ENCODE measurements at places on chromosomes 3 and 15. TPM values are rescaled to one million over a fixed set of nuclear protein-coding genes. Genes with fewer than 3 reads are reported as not detected.

ASB14 gene
- total RNA-seq = not detected

GRCh38 chr3:44584646-44585501 is at the start of gene ZNF660:
TSS of gene ZNF660 (plus strand) at chr3:44584964. CDS start at chr3:44594194, 9,230 bp downstream.
- no peaks in the 10 kb centered on the region for H3K36me3 ChIP-seq
- no peaks in the 10 kb centered on the region for H3K27me3 ChIP-seq
- H3K27ac ChIP-seq = no peak within 1 kb of the TSS
- H3K4me3 ChIP-seq = peak within 1 kb of the TSS; percentile 64

DNA sequence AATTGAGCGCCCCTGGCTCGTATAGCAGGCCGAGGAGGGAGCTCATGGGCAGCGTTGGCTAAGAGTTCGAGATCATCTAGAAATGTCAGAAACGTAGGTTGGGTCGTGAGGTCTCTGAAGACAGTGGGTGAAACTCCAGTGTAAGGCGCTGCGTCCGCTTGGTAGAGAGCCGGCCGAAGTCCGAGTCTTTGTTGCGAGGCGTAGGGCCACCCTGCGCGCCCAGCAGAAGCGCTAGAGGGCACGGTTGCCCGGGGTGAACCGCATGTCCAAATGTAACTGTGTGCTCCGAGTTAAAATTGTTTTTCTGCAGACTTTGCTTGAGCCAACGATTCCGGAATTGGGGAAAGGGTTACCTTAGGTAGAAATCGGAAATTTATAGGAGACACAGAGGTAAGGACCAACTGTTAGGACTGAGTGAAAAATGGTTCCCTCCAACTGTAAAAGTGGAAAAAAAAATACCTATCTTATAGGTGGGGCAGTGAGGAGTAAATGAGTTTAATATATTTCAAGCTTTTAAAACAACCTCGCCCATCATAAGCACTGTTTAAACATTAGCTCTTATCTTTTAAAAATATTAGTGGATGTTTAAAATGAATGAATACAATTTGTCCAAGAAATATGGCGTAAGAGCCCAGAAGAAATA is 993 bp upstream of the SIAH2 start:
- peaks cover 4% of the 10 kb centered on the region for H3K36me3 ChIP-seq
- H3K4me1 ChIP-seq = peaks cover 11% of the 10 kb centered on the region
- H3K27ac ChIP-seq = peak overlapping the region; percentile 99

- no peaks in the 10 kb centered on the region for H3K4me1 ChIP-seq
- no peak overlapping the region for H3K27ac ChIP-seq
- H3K4me3 ChIP-seq = no peak overlapping the region
- H3K36me3 ChIP-seq = no peaks in the 10 kb centered on the region
- H3K27me3 ChIP-seq = no peaks in the 10 kb centered on the region
These were observed 10.6 kb downstream of the SETMAR start for GRCh38 chr3:4313606-4314293.

USP13 gene
- 9.0 TPM for total RNA-seq

DNA sequence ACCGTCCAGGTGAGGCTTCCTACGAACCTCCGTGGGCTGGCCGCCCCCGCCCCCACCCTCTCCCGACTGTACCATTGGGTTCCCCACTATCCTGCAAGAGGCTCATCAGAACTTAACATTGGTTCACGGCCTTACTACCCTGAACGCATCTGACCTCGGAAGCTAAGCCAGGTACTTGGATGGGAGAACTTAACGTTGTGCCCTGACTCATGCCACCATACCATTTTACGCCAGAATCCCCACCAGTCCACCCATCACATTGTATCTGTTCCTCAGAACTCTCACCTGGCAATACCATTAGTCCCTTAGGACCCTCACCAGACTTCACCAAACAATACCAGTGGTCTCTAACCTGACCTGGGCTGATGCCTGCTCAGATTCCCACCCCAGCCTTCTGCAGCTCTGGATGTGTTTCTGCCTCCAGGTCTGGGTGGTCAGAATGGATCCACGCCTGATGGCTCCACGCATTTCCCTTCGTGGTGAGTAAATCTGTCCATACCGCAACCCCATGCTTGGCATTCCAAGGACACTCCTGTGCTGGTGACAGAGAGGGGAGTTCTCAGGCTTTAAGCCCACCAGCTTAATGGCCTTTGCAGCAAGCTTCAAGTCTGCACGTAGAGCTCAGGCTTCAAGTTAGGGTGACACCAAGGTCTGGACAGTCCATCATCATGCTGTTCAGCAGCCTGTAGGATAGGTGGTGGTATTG is 562 bp downstream of the TCTA start:
- peaks cover 32% of the 10 kb centered on the region for H3K4me1 ChIP-seq
- H3K36me3 ChIP-seq = peaks cover 10% of the 10 kb centered on the region
- peak overlapping the region; percentile 92 for H3K27ac ChIP-seq
- H3K27me3 ChIP-seq = no peaks in the 10 kb centered on the region
- DNase-seq = no peak
- H3K4me3 ChIP-seq = peak overlapping the region; percentile 96

RTP3 gene
- total RNA-seq = not detected

TM4SF1 gene
- total RNA-seq = 173 TPM

GRCh38 chr3:183711516-183711915 is 13.9 kb downstream of the YEATS2 start:
- no peak overlapping the region for H3K27ac ChIP-seq
- no peak overlapping the region for H3K4me3 ChIP-seq
- H3K36me3 ChIP-seq = no peaks in the 10 kb centered on the region
- no peaks in the 10 kb centered on the region for H3K27me3 ChIP-seq
- no peaks in the 10 kb centered on the region for H3K4me1 ChIP-seq
- DNase-seq = no peak

GRCh38 chr3:141538568-141539240 is 51.9 kb downstream of the RASA2 start:
- H3K4me1 ChIP-seq = no peaks in the 10 kb centered on the region
- no peak overlapping the region for H3K4me3 ChIP-seq
- H3K27me3 ChIP-seq = no peaks in the 10 kb centered on the region
- no peak for DNase-seq
- no peak overlapping the region for H3K27ac ChIP-seq

DNA sequence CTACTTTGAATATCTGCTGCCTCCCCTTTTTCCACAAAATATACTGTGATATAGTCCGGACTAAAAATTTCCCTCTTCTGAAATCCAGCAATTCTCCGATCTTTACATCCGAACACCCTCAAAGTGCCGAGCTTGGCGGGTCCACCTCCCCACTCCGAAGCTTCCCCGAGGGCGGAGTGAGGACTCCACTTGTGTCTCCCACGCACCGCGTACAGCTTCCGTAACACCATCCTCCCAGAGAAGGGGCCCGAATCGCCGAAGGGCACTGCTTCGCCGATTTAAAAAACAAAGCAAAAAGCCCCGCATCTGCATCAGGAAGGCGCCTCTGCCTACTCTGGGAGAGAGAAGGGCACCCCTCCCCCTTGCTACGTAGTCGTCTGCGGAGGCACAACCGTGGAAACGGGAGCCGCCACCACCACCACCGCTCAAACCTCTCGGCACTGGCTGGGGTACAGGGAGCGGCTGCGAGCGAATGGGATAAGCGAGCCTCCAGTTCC is 551 bp downstream of the NCBP2 start:
- peak overlapping the region; percentile 82 for H3K4me3 ChIP-seq
- H3K36me3 ChIP-seq = peaks cover 11% of the 10 kb centered on the region
- DNase-seq = peak; percentile 64
- no peaks in the 10 kb centered on the region for H3K4me1 ChIP-seq

GRCh38 chr15:74988007-74988800 is 7.2 kb upstream of the SCAMP5 start:
- H3K36me3 ChIP-seq = no peaks in the 10 kb centered on the region
- no peaks in the 10 kb centered on the region for H3K27me3 ChIP-seq
- DNase-seq = peak; percentile 59
- H3K4me1 ChIP-seq = no peaks in the 10 kb centered on the region
- H3K27ac ChIP-seq = no peak overlapping the region

DNA sequence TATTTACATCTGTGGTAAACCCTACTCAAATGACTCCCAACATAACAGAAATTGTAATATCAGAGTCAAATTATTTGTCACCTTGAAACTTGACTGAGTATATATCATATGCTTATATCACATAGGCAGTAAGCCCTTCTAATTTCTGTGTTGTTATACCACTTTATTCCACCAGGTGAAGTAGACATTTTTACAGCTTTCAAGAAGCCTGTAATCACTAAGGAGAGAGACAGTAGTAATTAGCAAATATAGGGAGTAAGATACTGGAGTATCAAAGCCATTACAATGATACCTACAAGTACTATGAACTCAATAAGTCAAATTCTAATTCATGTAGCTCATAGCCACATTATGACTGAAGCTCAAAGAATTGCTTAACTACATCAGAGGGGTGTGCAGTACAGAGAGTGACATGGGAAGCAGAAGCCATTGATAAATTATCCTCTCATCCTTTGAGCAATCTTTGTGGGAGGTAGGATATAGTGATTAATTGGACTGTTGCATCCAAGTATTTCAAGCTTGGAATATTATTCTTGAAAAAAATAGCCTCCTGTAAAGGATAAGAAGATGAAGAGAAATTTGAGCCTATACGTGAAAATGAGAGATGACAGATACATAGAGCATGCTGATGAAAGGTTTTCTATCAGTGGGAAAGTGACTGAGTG is 1005.9 kb downstream of the ZPLD1 start:
- no peaks in the 10 kb centered on the region for H3K36me3 ChIP-seq
- no peaks in the 10 kb centered on the region for H3K4me1 ChIP-seq
- DNase-seq = no peak

OXSM gene
- 13.4 TPM for total RNA-seq

DNA sequence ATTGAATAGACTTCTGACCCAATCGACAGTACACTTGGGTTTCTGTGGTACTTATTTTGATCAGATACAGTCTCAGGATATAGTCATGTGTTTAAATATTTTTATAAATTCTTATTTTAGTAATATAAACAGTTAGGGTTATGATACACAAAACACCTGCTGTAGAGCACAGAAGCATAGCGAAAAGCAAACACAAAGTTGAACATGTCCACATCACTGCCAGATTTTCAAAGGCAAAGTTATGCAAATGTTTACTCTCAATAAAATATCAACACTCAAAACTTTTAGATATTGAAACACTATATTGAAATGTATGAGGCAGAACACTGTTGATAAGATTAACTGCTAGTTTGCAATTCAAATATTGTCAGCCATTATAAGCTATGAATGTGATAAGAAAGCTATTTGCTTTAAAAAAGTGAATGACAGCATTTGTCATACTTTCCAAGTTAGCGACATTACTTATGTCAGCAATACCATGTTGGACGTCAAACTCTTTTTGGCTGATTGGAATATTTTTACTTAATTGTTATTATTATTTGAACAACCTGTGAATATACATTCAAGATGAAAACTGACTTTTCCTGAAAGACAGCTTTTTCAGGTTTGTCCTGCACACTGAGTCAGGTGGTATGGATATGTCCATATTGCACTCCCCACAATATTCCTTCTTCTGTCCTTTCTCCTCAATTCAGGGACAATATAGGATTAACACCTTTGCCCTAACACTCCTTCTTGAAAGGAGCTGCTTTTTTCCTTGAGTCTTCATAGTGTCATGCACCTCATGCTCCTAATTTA is 367.1 kb downstream of the EPHA3 start:
- no peaks in the 10 kb centered on the region for H3K36me3 ChIP-seq
- no peaks in the 10 kb centered on the region for H3K27me3 ChIP-seq
- H3K4me3 ChIP-seq = no peak overlapping the region
- no peak overlapping the region for H3K27ac ChIP-seq
- H3K4me1 ChIP-seq = no peaks in the 10 kb centered on the region

THRB gene
- total RNA-seq = 17.2 TPM

DNA sequence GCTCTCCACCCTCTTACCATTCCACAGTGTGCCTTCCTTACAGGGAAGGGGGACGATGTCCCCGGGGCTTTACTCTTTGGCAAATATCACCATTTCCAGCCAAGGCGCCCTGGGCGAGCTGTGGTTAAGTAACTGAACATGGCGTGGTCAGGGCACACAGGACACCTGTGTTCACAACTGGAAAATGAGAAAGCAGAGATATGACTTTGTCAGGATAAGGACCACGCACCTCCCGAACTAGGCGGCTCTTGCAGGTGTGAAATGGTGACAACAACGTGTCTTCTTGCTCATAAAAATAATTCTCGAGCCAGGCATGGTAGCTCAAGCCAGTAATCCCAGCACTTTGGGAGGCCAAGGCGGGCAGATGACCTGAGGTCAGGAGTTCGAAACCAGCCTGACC is 154.8 kb downstream of the LRRC28 start:
- DNase-seq = no peak
- H3K36me3 ChIP-seq = no peaks in the 10 kb centered on the region
- H3K4me3 ChIP-seq = no peak overlapping the region
- peaks cover 11% of the 10 kb centered on the region for H3K4me1 ChIP-seq

GRCh38 chr3:138082992-138083386 is 32.4 kb downstream of the DZIP1L start:
- DNase-seq = no peak
- peaks cover 17% of the 10 kb centered on the region for H3K36me3 ChIP-seq
- H3K4me3 ChIP-seq = no peak overlapping the region
- H3K27ac ChIP-seq = no peak overlapping the region

DNA sequence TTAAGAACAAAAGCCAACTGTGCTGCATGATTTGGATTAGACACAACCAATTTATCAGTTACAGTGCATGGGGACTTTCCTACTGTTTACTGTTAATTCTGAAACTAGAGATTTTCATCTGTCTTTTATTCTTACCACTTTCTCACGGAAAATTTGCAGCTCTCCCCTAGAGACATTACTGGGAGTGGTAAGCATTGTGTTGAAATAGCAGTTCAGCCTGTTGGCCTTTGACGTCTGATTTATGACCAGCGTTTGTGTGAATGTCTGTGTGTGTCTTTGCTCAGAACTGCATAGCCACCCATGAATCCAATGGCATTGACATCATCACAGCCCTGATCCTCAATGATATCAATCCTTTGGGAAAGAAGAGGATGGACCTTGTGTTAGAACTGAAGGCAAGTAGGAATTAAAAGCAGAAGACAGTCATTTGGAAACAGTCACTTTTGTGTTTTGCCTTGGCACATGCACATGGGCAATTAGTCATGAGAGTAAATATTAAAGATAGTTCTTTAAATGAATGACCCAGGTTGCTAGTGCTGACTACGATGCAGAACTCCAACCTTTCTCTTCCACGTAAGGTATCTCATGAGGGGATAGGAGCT is 202.2 kb upstream of the BHLHE40 start:
- no peaks in the 10 kb centered on the region for H3K4me1 ChIP-seq
- no peak overlapping the region for H3K4me3 ChIP-seq
- H3K27ac ChIP-seq = no peak overlapping the region
- DNase-seq = no peak

Data from kidney (tissue), 22 donors.